ENCODE measurements at places on chromosomes 16 and 17.

DNA sequence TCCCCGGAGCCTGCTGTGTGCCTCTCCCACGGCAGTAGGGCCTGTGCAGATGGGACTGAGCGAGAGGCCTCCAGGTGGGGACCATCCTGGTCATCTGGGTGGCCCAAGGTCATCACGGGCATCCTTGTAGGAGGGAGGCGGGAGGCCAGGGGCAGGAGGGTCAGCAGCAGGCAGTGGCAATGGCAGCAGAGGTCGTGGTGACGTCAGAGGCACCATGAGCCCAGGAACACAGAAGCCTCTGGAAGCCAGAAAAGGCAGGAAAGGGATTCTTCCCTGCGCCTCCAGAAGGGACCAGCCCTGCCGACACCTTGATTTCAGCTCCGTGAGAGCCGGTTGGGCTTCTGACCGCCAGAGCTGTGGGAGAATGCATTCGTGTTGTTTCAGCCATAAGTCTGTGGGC lies 190.3 kb downstream of the BANP start:
- no peak for DNase-seq

DNA sequence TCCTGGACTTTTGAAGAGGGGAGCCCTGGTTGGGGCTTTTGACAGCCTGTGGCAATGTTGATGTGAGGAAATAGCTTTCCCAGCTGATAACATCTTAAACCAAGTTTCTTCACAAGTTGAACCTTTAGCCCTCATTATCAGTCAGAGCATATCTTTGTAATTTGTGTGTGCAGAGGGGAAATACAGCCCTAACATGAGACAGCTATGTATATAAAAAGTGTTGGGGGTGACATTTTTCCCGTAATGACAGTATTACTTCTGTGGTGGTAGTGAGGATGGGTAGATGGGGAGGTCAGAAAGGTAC lies 221.1 kb downstream of the FTO start:
- DNase-seq = no peak

GRCh38 chr16:75733305-75734211 lies 7.3 kb upstream of the CPHXL start:
- peak; percentile 68 for DNase-seq

DNA sequence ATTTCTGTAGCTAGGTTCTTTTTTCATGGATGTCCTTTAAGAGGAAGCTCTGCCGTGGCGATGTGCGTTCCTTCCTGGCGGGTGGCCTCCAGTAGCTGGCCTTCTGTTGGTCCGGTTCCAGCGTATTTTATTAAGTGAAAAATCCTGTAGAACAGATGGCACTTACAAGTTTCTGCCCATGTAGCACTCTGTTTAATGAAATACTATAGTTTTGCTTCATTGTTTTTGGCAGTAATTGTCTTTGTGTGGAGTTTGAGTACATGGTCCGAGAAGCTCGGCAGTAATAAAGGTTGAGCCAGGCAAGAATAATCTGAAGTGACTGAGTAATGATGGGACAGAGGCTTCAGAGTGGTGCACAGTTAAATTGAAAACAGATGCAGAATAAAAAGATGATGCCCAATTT lies 20.4 kb downstream of the USP10 start:
- no peak for DNase-seq

GRCh38 chr16:88639231-88640038 lies 1.1 kb downstream of the IL17C start:
- DNase-seq = peak; percentile 65

- DNase-seq = no peak
Measured at GRCh38 chr16:14569213-14569612, 60.8 kb downstream of the PARN start.

DNA sequence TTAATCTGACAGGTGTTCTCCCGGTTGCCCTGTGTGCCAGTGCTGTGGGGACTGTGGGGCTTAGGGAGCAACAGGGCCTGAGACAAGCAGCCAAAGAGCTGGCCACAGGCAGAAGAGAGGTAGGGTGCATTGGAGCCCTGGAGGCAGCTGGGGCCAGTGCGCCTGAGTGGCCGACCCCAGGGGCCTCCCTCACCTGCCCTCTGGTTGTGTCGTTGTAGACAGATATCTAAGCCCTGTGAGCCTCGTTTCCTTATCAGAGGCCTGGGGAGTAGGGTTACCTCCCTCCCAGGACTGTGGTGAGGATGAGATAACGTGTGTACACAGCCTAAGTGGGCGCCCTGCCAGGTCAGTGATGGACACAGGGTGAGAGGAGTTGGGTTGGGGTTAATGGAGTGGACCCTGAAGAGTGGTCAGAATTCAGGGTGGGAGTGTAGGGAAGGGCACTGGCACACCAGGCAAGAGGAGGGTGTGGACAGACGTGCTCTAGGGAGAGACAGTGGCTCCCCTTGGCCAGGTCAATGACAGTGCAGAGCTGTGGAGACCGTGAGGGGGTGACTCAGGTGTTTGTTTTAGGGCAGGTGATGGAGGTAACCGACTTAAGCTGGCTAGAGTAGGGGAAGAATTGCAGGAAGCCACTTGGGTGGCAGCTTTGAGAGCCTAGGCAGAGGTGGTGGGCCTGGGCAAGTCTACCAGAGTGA lies 3.4 kb downstream of the NARF start:
- DNase-seq = no peak

Measured in AG08396 (cell line).